ENCODE measurements at places on chromosomes 12 and 14.

DNA sequence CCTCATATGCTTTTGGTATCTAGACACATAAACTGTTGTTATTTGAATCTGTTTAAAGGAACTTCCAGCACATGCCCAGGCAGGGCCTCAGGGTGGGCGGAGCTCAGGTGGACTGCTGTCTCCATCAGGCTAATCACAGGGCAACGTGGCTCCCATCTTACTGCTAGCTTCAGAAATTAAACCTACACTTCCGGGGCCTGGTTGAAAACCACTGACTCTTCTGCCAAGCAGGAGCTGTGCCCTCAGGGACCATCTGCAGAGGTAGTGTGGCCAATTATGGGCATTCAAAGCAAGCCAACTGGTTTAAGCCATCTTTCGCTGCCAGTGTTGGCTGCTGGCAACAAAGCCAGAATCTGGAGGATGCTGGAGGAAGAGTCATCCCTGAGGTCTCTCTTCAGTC lies 97.5 kb downstream of the TMX1 start:
- DNase-seq: no peak

DNA sequence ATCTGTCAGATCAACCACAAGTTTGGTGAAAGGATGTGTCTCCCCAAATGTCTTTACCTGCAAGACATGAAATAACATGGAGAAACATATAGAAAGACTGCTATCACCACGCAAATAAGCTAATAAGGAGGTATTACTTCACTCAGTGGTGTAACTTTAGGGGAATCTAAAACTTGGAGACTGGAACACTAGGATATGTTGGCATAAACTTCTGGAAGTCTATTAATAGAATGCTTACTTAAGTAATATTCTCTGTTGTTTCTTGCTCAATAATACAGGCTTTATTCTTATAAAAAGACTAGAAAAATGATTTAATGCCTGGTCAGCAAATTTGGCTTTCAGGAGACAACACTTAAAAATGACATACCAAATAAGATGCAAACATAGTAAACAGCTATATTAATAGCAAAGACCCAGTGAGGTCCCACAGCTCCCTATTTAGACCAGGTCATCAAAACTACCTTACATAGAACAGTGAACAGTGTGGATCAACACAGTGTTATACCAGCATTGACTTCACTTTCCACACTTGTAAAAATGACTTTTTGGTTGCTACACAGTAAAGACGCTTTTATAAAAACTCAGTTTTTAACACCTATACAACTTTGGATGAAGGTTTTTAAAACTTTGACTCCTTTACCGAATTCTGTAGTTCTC lies 18.9 kb upstream of the HAL start:
- DNase-seq: no peak

DNA sequence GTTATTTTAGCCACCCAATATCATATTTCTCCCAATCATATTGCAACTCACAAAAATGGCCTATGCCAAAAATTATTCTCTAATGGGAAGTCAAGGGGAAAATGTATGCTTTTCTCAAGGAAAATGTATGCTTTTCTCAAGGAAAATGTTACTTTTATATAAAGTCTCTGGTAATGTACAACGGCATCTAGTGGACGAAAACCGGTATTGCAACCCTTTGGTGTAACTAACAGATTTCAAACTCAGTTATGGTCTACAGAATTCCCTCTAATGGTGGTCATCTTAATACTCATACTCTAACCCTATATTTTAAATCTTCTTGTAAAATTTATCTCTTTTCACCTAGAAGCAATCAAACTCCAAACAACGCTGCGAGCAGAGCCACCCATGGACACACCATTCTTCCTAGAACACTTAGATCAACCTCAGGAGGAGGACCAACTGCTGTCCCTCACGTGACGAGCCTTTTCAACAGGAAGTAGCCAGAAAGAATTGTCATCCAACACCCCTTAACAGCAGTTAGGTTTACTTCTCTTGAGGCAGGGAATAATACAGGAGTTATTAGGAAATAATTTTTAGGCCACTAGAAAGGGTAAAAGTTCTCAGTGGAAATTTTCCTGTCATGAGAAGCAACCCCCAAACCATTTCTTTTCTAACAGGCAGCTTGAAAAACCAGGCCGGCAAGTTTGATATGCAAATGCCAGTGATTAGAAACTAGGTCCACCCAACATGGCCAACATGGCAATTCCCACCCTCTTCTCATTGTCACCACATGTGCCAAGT lies 20.1 kb downstream of the APOBEC1 start:
- no peak for DNase-seq

GRCh38 chr12:109288571-109288970 lies 20.5 kb downstream of the FOXN4 start:
- DNase-seq: no peak

- DNase-seq: no peak
Measured at GRCh38 chr12:58871556-58871955, 48.7 kb downstream of the LRIG3 start.

- DNase-seq: no peak
Measured at GRCh38 chr14:63210812-63211211, 6.6 kb downstream of the RHOJ start.

GRCh38 chr14:29282169-29282568 lies 515.6 kb downstream of the FOXG1 start:
- no peak for DNase-seq

DNA sequence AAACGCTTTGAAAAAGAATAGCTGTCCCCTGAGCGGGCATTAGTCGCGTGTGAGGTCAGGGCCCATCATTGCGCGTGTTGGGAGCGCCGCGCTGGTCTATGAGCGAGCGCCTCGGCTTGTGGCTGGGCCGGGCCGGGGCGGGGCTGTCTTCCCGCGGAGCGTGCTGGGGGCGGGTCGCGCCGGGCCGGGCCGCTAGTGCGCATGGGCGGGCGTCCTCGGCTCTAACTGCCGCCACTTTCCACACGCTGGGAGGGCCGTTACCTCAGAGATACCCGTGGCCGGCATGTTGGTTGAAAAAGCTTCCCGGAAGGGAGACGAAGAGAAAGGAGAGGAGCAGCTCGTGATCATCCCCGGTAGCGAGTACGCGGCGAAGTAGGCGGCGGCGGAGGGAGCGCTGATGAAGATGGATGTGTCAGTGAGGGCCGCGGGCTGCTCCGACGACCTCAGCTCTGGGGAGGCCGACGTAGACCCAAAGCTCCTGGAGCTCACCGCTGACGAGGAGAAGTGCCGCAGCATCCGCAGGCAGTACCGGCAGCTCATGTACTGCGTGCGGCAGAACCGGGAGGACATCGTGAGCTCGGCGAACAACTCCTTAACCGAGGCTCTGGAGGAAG lies at the start of gene EID3:
TSS of gene EID3 (plus strand) at position 202 of the 614 bp plus-strand sequence. CDS start at position 398, 196 bp downstream.
- DNase-seq: peak; percentile 88

GRCh38 chr14:100530270-100531072 lies 56.7 kb downstream of the BEGAIN start:
- no peak for DNase-seq

DNA sequence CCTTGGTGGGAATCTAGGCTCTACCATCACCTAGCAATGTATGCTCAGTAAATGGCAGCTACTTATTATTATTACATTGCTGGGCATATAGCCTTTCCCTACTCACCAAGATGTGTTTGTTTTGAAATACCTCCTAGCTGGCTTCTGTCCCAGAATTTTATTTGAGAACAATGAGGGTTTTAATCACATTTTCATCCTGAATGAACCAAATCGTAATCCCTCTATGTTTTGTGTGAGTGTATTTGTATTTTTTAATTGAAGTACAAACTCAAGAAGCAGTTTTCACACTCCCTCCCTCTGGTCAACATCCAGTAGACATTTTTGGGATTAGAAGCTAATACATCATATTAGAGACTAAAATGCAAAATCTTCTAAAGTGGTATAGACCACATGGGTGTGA lies 7.6 kb downstream of the SLC7A8 start:
- no peak for DNase-seq

DNA sequence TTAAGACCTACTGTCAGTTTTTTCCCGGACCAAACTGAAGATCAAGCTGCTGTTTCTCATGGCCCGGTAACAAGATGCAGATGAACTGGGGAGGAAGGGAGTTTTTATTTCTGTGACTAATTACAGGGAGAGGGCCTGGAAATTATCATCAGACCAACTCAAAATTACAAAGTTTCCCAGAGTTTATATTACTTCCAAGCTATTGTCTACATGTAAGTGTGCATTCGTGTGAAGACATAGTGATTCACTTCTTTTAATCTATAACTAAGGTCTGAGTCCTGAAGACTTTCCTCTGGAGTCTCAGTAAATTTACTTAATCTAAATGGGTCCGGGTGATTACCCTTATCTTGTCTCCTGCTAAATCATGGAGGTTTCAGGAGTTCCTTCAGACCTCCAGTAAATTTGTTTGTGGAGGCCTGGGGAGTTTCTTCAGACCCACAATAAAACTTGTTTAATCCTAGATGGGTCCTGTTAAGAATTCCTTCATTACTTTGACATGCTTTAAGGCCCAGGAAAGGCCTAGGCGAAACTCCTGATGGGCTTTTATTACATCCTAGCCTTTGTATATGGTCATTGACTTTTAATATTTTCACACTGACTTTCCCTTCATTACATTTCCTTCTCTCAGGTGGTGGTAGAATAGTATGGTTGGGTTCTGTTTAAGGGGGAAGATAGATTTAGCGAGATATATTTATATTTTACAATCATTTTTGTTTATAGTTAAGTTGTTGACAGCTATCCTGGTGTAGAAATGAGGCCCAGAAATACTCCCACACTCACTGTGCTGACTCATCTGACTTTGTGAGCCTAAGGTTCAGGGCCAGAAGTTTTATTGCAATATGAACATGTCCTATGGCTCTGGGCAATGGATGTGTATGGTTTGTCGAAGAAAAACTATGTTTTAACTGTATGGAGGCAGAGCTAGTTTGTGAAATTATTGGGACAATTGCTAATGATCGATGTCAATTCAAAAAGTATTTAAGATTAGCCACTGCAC lies 627.0 kb upstream of the FBXO33 start:
- no peak for DNase-seq

DNA sequence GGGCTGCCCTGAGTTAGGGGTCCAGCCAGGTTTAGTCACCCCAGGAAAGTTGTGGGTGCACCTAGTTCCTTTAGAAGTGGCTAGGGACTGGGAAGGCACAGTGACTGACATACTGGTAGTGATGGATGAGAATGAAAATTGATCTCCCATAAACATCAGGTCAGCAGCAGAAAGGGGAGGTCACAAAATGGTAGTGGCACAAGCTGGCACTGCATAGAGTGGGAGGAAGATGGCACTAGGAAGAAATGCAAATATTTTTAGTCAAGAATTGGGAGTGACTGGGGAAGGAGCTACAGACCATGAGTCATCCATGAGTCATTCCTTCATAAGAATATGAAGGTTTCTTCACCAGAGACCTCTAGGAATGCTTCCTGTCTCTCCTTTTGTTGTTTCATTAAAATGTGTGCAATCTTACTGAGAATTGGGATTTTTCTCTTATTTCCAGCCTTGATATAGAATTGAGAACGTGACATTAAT lies 198.3 kb upstream of the AMIGO2 start:
- no peak for DNase-seq

- no peak for DNase-seq
Measured at GRCh38 chr12:45789025-45789424, 59.5 kb downstream of the ARID2 start.
